ENCODE measurements at places on chromosomes 2 and 18.
A peak's percentile ranks its signal among the peaks of the same experiment; 100 is the strongest.

GRCh38 chr2:2703172-2703571 is 372.1 kb upstream of the MYT1L start:
- H3K27me3 ChIP-seq: no peaks in the 10 kb centered on the region
- no peak overlapping the region for H3K4me3 ChIP-seq
- no peak overlapping the region for H3K27ac ChIP-seq
- H3K4me1 ChIP-seq: peaks cover 17% of the 10 kb centered on the region
- no peaks in the 10 kb centered on the region for H3K36me3 ChIP-seq

DNA sequence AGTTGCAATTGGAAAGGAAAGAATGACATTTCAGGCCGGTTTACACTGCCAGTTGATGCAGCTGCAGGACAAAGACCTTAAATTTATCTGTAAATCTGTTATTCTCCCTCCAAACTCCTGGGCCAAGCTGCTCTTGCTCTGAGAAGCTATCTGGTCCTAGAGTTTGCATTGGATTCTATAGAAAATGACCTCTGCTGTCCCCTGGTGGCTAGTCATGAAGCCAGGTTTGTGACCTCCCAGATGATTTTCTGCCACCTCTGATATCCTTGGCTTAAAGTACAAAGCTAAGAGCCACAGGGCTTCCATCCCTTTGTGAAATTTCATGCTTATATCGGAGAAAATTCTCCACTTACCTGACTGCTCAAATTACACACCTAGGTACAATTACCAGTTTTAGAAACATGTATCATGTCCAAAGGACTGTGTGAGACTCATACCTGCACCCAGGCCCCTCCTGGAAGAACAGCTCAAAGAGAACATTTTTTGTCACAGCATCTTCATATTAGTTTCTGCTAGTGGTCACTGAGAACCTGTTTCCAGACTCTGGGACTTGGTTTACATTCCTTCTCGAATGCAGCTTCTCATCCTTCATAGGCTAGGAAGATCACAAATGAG is 28.9 kb upstream of the IER3IP1 start:
- H3K4me3 ChIP-seq: no peak overlapping the region
- no peak overlapping the region for H3K27ac ChIP-seq
- H3K27me3 ChIP-seq: peaks cover 3% of the 10 kb centered on the region
- H3K4me1 ChIP-seq: no peaks in the 10 kb centered on the region

DNA sequence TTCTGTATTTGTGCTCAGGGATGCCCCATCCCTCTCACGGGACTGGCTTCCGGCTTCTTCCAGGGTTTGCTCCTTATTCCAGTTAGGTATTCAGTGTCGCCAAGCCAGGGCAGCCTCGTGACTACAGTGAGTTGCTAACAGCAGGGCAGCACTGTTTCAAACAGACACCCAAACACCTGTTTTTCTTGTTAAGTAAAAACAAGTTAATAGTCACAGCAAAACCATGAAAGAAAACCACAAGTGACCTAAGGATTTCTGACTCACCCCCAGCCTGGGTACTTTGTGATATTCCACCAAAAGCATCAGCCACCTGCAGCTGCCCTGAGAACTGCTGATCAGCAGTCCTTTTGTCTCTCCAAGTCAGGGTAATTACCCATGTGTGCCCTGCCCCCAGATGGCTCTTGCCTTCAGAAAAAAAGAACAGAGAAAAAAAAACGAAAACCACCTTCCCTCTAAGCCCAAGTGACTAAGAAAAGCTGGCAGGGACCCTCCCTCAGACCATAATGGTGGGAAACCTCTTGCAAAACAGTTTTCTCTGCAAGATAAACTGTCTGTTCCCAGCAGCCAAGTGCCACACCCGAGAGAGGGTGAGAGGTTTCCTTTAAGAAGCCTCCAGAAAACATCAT is 178.2 kb downstream of the ANAPC1 start:
- peaks cover 55% of the 10 kb centered on the region for H3K27me3 ChIP-seq
- DNase-seq: peak; percentile 62
- peaks cover 56% of the 10 kb centered on the region for H3K4me1 ChIP-seq
- H3K36me3 ChIP-seq: no peaks in the 10 kb centered on the region

DNA sequence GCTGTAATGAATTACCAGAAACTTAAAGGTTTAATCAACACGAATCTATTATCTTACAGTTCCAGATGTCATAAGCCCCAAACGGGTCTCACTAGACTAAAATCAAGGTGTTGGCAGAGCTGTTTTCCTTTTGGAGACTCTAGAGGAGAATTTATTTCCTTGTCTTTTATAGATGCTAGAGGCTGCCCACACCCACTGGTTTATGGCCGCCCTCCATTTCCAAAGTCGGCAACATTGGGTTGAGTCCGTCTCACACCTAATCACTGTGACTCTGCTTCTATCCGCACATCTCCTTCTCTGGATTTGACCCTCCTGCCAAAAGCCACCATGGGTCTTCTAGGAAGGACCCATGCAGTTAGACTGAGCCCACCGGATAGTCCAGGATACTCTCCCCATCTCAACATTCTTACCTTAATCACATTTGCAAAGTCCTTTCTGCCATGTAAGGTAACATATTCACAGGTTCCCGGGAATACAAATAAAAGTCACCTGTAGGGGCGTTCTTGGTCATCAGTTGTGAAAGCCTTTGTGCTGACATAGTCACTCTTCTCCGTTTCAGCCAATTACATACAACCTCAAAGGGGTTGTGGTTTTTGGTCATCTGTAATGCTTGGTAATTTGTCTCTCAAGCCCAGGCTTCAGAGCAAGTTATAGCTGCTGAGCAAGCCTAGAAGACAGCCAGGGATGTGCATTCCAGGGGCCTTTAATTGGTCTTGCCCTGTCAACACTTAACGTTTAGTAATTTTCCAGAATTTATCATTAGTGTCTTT is 179.4 kb downstream of the ANTXR1 start:
- no peaks in the 10 kb centered on the region for H3K36me3 ChIP-seq
- no peak overlapping the region for H3K4me3 ChIP-seq
- H3K27ac ChIP-seq: no peak overlapping the region
- DNase-seq: no peak
- no peaks in the 10 kb centered on the region for H3K4me1 ChIP-seq

GRCh38 chr2:57399057-57399456 is 647.5 kb upstream of the VRK2 start:
- no peaks in the 10 kb centered on the region for H3K4me1 ChIP-seq
- no peaks in the 10 kb centered on the region for H3K27me3 ChIP-seq
- H3K27ac ChIP-seq: no peak overlapping the region
- H3K4me3 ChIP-seq: no peak overlapping the region
- DNase-seq: no peak

DNA sequence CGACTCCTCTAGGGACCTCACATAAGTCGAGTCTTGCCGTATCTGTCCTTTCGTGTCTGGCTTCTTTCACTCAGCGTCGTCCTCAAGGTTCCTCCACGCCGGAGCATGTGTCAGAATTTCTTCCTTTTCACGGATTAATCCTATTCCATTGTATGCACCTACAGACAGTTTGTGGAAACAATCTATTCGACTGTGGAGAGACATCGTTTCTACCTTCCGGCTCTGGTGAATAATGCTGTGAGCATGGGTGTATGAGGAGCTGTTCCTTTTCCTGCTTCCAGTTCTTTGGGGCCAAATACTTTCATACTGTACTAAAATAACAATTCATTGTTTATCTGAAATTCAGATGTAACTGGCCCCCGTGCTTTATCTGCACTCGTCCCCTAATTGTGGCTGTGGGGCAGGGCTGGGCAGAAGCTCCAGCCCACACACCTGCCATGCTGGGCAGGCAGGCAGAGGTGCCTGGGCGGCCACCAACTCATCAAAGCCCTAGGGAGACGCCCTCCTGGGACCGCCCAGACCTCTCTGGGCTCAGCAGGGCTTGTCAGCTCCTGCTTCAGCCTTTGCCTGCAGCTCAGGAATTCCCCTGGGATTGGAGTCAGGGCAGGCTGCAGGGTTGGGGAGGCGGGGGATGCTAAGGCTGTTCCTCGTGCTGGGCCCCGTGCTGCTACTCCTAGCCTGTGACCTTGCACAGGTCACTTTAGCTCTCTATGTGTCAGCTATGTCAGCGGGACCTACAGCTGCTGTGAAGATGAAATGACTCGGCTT is 14.5 kb downstream of the GPC1 start:
- H3K27ac ChIP-seq: no peak overlapping the region
- H3K4me3 ChIP-seq: no peak overlapping the region
- H3K36me3 ChIP-seq: no peaks in the 10 kb centered on the region
- no peak for DNase-seq
- H3K27me3 ChIP-seq: peaks cover 55% of the 10 kb centered on the region

DNA sequence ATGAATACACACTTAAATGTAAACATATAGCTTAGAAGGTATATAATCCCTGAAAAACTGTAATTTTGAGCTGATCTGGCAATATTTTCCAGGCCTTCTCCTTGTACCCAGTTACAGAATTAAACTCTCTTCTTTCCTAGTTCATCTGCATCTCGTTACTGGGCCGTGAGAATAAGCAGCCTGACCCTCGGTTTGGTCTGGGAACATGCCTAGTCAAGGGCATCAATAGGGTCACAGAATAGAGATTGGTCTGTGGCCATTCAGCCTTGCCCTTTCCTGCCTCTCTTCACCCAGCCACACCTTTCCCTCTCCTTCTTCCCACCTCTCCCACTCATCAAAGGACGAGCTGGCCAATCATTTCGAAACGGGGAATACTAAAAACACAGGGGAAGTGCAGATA is 27.3 kb downstream of the SULT1C2 start:
- no peak overlapping the region for H3K4me3 ChIP-seq
- peaks cover 6% of the 10 kb centered on the region for H3K27me3 ChIP-seq
- H3K36me3 ChIP-seq: no peaks in the 10 kb centered on the region
- no peaks in the 10 kb centered on the region for H3K4me1 ChIP-seq
- DNase-seq: no peak
- no peak overlapping the region for H3K27ac ChIP-seq

All from activated naive CD4-positive, alpha-beta T cell treated with anti-CD3 and anti-CD28 coated beads, Interleukin-2, amount 10 ng/mL, durations not matched to agents 7 days and 5 days (primary cell).